IMR-90 (cell line): ENCODE measurements at places on chromosomes 12 and 14. TPM values are rescaled to one million over a fixed set of nuclear protein-coding genes. Genes with fewer than 3 reads are reported as not detected.

- DNase-seq: no peak
Measured at GRCh38 chr14:91348845-91349465, 68.7 kb downstream of the CCDC88C start.

DNA sequence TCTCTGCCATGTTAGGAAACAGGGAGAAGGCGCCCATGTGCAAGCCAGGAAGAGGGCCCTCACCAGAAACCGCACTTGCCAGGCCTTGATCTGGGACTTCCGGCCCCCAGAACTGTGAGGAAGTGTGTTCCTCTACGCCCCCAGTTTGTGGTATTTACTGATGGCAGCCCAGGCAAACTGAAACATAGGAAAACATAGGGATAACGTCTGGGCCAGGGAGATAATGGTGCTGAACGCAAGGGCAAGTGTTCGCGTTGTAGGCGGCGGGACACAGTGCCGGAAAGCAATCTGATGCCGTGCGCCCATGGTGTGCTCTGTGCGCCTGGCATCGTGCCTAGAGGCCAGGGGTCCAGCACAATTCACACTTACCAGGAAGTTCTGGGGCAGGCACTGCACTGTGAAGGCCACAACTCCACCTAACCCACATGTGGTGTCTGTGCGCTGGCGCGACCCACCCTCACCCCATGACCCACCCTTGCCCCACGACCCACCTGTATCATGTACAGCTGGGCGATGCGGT lies 53.6 kb downstream of the ARL6IP4 start:
- DNase-seq: no peak

GRCh38 chr12:12017135-12017581 lies 53.6 kb upstream of the BCL2L14 start:
- no peak for DNase-seq

- DNase-seq: peak; percentile 8
Measured at GRCh38 chr12:56520048-56520447, 1.6 kb upstream of the RBMS2 start.

DNA sequence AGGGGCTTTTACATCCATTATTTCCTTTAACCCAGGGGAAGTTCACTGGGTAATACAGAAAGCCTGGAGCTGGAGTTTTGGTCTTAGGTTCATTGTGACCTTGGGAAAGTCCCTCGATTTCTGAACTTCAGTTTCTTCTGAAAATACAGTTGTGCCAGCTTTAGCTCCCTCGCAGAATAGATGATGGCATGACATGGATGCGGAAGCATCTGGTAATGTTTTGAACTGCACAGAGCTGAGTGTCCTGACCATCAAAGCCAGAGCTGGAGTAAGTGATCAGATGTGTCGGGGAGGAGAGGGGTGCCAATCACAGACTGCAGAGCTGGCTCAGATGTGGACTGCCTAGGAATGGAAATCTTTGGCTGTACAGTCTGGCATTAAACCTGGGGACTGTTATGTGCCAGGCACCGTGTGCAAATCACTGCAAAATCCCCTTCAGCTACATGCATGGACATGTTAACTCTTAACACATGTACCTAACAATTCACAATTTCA lies 180.9 kb downstream of the ETV6 start:
- DNase-seq: no peak

DNA sequence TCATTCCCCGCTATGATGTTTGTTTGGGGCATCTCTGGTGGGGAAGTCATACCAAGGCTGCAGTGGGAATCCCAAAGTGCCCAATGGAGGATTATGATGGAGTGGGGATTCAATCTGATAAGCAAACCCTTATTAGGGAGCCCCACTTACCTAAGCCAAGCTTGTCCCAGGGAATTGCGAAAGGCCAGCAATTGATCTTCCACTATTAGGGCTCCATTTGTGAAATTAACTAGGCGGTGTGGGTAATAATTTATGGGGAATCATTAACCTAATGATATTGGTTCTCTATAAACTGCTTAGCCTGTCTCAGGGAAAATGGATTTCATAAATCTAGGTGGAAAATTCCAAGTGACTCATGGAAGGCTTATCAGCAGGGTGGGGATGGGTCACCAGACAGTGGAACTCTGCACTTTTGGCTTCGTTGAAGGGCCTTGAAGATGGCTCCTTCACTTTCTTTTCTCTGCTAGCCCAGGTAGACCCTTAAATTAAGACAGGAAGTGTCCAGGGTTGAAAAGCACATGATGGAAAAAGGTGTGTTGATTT lies 113.0 kb upstream of the WSCD2 start:
- no peak for DNase-seq

- no peak for DNase-seq
Measured at GRCh38 chr12:14390870-14391530, 25.5 kb downstream of the ATF7IP start.

- DNase-seq: no peak
Measured at GRCh38 chr12:16880864-16881285, 274.9 kb upstream of the LMO3 start.

GRCh38 chr12:2973566-2973965 lies 14.4 kb downstream of the TEAD4 start:
- no peak for DNase-seq

- peak; percentile 56 for DNase-seq
Measured at GRCh38 chr14:22379727-22380126, 209.3 kb downstream of the DAD1 start.

DNA sequence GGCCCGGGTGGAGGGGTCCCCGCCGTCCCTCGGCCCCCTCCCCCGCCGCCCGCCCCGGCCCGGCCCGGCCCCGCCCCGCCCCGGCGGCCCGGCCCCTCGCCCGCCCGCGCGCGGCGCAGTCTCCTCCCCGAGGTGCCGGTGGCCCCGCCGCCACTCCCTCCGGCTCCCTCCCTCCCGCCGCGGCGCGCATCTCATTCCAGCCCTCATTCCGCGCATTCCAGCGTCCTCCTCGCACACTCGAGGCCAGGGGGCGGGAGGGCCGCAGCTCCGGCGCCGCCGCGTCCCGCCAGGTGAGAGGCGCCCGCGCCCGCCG lies at the start of gene TEAD4:
Gene TEAD4 (plus strand): TSS at position 206 of the 313 bp plus-strand sequence.
- DNase-seq: peak; percentile 74

DNA sequence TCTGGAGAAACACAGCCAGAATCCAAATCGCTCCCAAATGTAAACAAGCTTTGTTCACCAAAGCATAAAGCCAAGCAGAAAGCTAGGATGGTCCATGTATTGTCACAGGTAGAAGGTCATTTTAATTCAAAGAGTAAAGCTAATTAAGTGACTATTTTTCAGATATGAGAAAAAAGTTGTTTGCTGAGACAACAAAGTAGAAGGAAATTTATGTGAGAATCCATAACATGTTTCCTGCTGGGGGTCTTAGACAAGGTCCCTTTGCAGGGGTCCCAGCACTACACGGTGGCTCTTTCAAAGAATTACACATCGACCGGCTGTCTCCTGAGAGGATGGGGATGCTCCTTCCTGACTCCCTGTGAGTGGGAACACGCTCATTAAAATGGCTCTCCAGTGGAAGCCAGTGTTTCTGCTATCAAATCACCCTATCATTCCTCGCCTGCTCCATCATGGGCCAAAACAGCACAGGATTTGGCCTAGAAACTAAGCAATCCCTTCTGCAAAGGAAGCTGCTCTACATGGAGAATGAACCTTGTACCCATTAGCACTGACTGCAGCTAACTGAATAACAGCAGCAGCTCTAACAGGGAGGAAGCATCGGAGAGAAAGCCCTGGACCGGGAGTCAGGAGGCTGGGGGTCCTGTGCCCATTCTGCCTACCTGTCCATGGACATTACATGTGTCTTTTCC lies 175.3 kb downstream of the STXBP6 start:
- DNase-seq: no peak

The TOMM20L gene
- not detected in 2 replicates for total RNA-seq

The MFAP5 gene
- 0.56 and 0.90 TPM in 2 replicates for total RNA-seq

The TMEM30B gene
- total RNA-seq: under 0.01 TPM in 1 of 2 replicates, not detected in the other

The TMEM119 gene
- total RNA-seq: 6.7 and 8.1 TPM in 2 replicates

The CPM gene
- total RNA-seq: 7.2 and 8.8 TPM in 2 replicates

The DUSP16 gene
- total RNA-seq: 10.0 and 10.6 TPM in 2 replicates

The GPR68 gene
- 0.28 and 0.72 TPM in 2 replicates for total RNA-seq

The PLA2G1B gene
- not detected in 2 replicates for total RNA-seq

The A2M gene
- total RNA-seq: 0.56 and 1.1 TPM in 2 replicates

The INHBC gene
- not detected in 2 replicates for total RNA-seq

The SLC17A8 gene
- total RNA-seq: not detected in 2 replicates

The WNT1 gene
- total RNA-seq: not detected in 2 replicates

The RD3L gene
- total RNA-seq: not detected in 2 replicates

The OAS3 gene
- total RNA-seq: 4.1 and 4.4 TPM in 2 replicates

The KCNA1 gene
- total RNA-seq: not detected in 2 replicates
